ENCODE measurements at places on chromosomes 1 and 21.

DNA sequence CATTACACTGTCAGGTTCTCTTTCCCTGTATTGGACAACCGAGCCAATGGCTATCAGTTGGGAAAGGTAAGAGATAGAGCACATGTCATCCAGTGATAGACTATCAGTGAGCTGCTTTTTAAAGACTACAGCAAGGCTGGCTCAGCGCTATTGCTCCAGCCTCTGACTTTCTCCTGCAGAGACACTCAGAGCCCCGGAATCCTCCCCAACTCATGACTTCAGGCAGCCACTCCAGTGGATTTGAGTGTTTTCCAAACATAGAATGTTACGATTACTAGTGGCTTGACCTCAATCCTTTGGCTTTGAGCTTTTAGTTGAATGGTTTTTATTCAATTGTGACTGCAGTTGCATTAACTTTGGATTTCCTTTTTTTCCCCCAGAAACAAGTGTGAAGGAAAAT, 331.9 kb downstream of the DISC1 start:
- no peak for DNase-seq

- DNase-seq = peak; percentile 68
Measured at GRCh38 chr1:45359882-45360513, 19.8 kb upstream of the MUTYH start.

- no peak for DNase-seq
Measured at GRCh38 chr1:27099135-27099586, 55.8 kb downstream of the SLC9A1 start.

- no peak for DNase-seq
Measured at GRCh38 chr1:151340870-151341754, 5.9 kb downstream of the RFX5 start.

DNA sequence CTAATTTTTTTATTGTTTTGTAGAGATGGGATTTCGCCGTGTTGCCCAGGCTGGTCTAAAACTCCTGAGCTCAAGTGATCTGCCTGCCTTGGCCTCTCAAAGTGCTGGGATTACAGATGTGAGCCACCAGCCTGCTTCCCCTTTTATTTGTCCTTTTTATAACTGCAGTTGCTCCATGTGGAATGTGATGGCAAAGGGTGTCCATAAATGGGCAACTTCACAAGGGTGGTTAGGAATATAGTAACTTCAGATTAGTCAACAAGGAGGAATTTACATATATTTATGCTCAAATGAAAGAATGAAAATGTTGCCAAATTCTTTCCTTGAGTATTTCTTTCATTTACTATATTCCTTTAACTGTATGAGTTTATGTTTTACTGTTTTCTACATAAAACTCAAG, 182.9 kb downstream of the BACH1 start:
- DNase-seq = no peak

DNA sequence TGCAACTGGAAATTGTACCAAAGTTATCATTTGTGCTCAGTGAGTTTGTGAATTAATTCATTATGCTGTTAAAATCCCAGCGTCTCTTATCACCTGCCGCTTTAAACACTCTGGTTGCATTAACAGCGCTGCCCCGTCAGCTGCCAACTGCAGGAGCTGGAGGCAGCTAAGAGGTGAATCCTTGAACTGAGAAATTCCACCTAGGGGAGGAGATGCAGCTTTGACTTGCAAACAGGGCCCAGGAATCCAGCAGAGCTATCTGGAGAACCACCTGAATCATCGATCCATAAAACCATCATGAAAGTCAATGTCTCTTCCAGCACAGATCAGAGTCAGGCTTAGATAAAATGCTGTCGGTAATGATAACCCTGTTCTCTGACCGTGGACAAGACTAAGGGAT, 140.7 kb upstream of the PTBP2 start:
- DNase-seq = no peak

- DNase-seq = no peak
Measured at GRCh38 chr1:185040408-185040735, 5.0 kb upstream of the RNF2 start.

DNA sequence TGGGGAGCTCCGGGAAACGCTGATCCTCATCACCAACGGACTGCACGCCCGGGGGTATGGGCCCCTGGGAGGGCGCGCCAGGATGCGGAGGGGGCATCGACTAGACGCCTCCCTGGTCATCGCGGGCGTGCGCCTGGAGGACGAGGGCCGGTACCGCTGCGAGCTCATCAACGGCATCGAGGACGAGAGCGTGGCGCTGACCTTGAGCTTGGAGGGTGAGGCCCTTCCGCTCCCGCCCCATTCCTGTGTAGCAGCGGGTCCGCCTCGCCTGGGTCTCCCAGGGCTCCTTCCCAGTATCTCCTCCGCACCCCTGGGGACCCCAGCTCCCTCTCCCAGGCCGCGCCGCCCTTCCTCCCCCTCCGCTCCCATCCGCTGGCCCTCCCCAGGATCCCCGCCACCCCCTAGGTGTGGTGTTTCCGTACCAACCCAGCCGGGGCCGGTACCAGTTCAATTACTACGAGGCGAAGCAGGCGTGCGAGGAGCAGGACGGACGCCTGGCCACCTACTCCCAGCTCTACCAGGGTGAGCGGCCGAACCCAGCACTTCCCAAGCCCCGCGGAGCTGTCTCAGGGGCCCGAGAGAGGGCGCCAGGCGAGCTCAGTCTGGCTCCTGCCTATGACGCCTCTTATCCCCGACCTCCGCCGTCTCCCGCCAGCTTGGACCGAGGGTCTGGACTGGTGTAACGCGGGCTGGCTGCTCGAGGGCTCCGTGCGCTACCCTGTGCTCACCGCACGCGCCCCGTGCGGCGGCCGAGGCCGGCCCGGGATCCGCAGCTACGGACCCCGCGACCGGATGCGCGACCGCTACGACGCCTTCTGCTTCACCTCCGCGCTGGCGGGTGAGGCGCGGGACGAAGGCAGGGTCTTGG, 5.0 kb downstream of the HAPLN2 start:
- peak; percentile 81 for DNase-seq

GRCh38 chr1:201222125-201222524, 31.5 kb downstream of the IGFN1 start:
- DNase-seq = peak; percentile 26

GRCh38 chr1:19647643-19648042, 3.5 kb downstream of the NBL1 start:
- DNase-seq = no peak

GRCh38 chr1:57325117-57325516, 98.7 kb downstream of the DAB1 start:
- no peak for DNase-seq

DNA sequence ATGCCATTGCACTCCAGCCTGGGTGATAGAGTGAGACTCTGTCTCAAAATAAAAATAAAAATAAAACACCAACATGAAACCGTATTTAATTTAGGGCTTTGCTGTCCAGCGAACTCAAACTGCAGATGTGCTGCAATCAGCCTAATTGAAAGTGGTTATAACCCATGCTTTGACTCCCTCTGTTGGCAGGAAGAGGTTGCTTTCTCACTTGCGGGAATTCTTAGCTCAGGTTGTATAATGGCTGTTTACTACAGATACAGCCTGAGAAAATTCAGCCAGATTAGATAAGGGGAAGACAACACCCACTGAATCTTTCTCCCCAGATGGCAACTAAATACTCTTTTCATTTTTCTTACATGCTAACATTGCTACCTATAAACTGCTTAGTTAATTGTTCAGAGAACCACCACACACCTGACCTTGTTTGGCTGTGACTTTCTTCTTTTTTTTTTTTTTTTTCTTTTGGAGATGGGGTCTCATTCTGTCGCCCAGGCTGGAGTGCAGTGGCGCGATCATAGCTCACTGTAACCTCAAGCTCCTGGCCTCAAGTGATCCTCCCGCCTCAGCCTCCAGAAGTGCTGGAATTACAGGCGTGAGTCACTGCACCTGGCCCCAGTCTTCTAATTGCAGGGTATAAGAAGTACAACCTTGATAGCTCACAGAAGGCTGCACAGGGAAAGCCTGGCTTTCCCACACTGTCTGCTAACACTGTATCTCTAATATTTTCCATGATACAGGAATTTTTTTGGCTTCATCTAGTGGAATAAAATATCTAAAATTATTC, 34.6 kb downstream of the DNTTIP2 start:
- DNase-seq = no peak

DNA sequence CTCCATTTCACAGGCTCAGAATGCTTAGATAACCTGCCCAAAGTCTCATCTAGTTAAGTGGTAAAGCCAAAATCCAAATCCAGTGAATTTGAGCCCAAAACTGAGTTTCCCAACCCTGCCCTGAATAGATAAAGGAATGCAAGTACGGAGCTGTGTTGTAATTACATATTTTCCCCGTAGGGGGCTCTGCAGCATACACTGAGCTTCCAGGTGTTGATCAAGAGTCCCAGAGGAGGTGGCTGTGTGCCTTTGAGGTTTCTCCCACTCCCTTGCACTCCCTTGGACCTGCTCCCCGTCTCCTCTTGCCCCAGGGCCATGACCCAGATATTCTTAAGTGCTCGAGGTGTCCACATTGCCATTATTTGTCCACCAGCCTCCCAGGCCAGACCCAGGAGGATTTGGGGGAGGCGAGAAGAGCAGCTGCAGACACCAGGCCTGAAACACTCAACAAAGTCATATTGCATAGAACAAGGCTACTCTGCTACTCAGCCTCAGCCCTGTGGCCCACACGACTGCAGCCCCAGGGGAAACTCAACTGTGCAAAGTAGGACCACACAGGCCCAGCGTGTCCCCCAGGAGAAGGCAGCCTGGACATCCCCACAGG, 18.4 kb upstream of the LY9 start:
- no peak for DNase-seq

DNA sequence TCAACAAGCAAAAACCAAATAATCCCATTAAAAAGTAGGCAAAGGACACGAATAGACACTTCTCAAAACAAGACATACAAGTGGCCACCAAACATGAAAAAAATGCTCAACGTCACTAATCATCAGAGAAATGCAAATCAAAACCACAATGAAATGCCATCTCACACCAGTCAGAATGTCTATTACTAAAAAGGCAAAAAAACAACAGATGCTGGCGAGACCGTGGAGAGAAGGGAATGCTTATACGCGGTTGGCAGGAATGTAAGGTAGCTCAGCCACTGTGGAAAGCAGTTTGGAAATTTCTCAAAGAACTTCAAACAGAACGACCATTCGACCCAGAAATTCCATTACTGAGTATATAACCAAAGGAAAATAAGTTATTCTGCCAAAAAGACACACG, 145.1 kb upstream of the EDN2 start:
- no peak for DNase-seq

- DNase-seq = no peak
Measured at GRCh38 chr1:168550971-168551370, 7.2 kb upstream of the XCL2 start.

DNA sequence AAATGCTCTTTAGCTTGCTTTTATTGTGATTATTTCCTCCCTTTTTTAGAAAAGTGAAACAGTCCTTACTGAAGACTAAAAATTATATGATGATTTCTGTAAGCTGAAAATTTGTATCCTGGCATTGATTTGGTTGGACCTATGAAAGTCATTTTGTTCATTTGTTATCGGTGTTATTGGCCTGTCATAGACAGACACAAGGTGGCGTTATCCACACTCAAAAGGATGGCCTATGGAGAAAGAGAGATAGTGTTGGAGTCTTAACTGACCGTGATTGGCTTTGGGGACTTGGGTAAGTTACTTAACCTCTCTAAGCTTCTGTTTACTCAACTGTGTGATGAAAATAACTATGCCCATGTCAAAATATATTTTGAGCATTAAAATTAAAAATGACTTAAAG, 203.6 kb upstream of the CHODL start:
- DNase-seq = no peak

DNA sequence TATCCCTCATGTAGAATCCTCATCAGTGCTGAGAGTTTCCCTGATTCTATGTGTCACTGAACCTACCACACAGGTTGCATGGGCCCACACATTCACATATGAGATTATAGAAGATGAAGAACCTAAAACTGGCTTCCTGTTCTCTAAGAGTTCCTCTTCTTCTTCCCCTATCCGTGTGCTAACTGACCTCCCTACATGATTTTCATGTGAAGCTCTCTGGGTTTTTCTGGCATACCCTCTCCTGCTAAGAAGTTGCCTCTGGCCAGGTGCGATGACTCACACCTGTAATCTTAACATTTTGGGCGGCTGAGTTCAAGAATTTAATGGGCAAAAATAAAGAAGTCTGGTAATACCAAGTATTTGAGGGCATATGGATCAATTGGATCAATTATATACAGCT, 5.5 kb upstream of the CD244 start:
- DNase-seq = no peak

Measured in activated CD8-positive, alpha-beta memory T cell treated with anti-CD3 and anti-CD28 coated beads for 24 hours (primary cell).